ENCODE measurements at places on chromosomes 4 and X.

GRCh38 chrX:15146515-15146914 is 123.4 kb downstream of the ASB9 start:
- peak; percentile 7 for DNase-seq

GRCh38 chrX:106802063-106802387 is 448 bp upstream of the TBC1D8B start:
- no peak for DNase-seq

DNA sequence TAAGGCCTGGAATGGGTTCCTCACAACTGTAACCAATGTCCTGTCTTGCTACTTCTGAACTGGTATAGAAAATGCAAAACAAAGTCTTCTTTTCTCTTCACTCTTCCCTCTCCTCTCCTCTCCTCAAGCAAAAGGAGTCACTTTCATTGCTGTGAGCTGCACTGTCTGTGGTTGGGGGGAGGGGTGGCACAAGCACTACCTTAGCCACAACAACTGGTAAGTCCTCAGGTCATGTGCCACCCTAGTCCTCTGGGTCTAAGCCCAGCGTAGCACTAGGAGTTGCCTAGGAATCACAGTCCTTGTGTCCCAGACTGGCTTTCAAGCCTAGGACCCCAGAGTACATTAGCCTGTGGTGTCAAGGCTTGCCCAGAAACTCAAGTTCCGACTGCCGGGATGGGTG is 859.3 kb upstream of the AMOT start:
- no peak for DNase-seq

DNA sequence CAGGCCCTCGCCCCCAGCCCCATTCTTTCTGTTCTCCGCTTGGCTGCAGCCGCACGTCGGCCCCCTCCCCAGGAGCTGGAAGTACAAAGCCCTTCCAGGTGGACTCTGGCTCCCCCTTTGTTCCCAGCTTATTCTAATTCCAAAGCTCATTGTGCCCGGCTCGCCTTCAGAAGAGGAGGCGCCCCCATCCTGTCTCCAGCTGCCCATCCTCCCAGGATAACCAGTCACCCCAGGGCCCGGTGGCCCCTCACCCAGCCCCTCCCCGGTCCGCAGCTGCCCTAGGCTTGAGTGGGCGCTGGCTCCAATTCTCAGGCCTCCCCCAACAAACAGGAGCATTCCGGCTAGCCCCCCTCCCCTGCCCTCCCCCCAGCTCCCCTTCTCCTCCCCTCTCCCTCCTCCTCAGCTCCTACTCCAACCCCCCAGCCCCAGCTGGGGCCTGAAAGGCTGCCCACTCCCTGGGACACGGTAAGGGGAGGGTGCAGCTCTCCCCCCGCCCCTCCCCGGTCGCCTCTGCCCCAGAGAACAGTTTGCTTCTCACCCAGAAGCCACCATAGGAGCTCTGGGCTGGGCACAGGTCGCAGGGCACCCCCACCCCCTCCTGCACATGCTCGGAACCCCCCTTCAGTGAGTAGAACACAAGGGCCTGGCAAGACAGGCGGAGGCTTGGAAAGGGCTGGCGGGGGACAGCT is 3.1 kb upstream of the SLC6A8 start:
- no peak for DNase-seq

DNA sequence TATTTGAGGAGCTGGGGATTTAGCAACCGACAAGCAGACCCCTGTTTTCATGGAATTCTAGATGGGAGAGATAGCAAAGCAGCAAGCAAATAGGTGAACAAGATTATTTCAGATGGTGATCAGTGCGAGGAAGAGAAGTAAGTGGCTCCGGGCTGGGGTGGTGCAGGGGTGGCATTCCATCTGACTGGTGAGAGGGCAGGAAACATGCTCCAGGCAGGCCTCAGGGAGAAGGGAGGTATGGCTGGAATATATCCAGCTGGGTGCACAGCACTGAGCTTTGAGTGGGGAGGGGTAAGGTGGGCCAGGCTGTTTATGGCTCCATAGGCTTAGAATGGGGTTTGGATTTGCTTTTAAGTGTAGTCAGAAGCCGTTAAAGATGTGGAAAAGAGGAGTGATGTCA is 21.2 kb downstream of the PTTG2 start:
- DNase-seq = no peak

DNA sequence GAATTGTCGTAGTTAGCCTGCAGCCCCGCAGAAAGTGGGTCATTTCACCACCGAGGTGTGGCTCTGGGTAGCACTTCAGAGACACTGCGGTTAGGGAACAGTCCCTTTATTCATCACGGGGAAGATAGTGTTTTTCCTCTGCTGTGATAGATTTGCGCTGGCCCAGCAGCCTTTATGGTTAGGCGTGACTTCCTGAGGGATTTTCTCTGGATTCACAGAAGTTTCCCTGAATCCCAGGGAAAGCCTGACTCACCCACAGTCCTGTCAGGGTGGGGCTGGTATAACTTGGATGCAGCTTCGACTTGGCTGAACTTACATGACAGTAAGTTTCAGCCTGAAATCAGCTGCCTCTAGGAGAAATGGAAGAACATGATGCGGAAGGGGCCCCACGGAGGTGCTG is 196.3 kb upstream of the HHIP start:
- no peak for DNase-seq

- no peak for DNase-seq
These were observed 33.2 kb downstream of the PPARGC1A start for GRCh38 chr4:23856630-23857029.

GRCh38 chr4:71867598-71867997 is 83.7 kb upstream of the GC start:
- DNase-seq = no peak

DNA sequence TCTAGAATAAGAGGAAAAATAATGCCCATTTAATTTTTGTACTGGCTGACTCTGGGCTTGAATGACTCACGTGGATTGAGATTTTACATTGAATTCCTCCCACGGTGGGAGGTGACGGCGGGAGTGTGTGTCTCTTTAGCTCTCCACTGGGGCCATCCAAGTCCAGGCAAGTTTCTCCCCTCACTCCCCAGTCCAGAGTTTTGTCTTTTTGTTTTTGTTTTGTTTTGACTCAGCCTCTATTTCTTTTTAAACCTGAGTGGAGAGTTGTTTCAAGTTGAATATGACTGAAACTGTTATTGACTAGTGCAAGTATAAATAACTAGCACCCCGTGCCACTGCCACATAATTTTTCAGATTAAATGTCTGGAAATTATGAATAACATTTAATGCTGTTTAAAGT is 13.6 kb downstream of the CHST7 start:
- DNase-seq = no peak

DNA sequence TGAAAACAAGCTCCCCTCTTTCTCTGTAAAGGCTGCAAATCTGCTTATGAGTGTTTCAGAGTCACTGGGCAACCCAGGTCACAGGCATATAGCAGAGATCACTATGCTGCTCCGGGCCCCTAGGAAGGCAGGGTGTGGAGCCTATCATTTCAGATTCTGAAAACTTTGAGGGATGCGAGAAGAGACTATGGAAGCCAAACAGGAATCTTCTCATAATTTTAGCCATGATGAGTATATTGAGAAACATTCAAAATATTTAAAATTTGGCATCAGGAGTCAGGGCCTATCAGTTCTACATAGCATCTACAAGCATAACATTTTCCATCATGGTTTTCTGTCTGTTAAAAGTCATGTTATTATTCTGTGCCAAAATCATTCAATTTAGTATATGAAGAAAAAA is 61.7 kb upstream of the ATXN3L start:
- peak; percentile 25 for DNase-seq

- no peak for DNase-seq
These were observed 127.6 kb upstream of the GATB start for GRCh38 chr4:151888367-151888866.

GRCh38 chr4:83174844-83175414 is 60.4 kb upstream of the PLAC8 start:
- no peak for DNase-seq

- DNase-seq = no peak
These were observed 274.9 kb upstream of the TEX13A start for GRCh38 chrX:105495376-105495775.

DNA sequence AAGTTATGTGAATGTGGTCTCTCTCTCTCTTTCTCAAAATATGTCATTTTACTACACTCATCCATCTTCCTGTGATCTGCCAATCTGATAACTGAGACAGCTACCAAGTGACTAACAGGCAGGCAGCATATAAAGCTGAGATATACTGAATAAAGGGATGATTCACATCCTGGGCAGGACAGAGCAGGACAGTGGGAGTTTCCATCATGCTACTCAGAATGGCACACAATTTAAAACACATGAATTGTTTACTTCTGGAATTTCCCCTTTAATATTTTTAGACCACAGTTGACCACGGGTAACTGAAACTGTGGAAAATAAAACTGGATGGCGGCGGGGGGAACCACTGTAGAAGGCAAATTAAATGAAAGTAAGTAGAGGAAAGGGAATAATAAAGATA is 58.6 kb upstream of the DCTD start:
- peak; percentile 36 for DNase-seq

- DNase-seq = no peak
These were observed 4.6 kb downstream of the SASH3 start for GRCh38 chrX:129784371-129784770.
